ENCODE measurements at places on chromosomes 11 and 22. TPM values are rescaled to one million over a fixed set of nuclear protein-coding genes. Genes with fewer than 3 reads are reported as not detected.

The DBX1 gene
- not detected for total RNA-seq

DNA sequence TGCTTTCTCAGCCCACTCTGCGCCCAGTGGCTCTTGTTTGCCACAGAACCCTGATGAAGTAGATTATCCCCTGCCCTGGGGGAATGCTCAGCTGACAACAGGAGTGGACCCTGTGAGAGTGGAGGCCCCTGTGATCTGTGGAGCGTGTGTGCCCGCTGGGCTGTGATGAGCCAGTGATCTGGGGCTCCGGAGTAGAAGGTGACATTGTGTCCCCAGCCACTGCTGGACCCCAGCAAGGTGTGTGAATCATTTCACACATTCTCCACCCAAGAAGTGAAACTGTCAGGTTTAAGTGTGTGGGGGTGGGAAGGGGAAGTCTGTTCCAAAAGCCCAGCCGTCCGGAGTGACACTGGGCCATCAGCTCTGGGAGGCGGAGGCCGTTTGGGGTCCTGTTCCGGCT is 33.1 kb upstream of the GRAMD4 start:
- no peak for DNase-seq

The FZD4 gene
- total RNA-seq: 77.6 TPM

- no peak for DNase-seq
Observed at GRCh38 chr11:13772223-13773046, 104.0 kb downstream of the FAR1 start.

DNA sequence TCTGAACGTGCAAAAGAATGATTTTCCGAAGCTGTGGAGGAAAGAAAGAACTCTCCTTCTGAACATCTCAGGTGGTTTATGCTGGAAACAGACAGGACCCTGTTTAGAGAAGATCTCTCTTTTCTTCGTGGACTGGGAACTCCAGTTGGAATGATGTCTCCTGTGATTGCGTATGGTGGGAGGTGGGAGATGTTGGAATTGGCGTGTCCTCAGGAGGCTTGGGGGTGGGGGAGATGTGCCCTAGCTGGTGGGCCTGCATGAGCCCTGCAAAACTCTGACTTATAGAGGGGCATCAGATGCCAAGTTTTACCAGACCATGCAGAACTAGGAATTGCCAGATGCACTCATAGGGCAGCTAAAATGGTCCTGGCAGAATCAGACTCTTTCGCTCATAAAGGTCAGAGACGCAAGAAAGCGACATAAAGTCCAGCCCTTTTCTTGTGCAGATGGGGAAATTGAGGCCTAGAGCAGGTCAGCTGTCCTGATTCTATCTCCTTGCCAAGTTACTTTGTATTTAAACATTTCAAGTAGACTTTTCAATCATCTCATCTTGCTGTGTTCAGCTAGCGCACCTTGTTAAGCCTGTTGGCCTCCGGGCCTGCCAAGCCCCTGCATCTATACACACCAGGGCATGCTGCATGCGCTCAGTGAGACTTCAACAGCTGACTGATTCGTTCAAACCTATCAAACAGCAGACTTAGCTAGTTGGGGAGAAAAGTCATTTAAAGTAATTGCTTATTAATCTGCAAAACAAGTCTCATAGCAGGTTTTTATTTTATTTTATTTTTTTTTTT is 34.2 kb upstream of the EHF start:
- DNase-seq: no peak

- DNase-seq: no peak
Observed at GRCh38 chr11:9130297-9130696, 38.9 kb upstream of the SCUBE2 start.

DNA sequence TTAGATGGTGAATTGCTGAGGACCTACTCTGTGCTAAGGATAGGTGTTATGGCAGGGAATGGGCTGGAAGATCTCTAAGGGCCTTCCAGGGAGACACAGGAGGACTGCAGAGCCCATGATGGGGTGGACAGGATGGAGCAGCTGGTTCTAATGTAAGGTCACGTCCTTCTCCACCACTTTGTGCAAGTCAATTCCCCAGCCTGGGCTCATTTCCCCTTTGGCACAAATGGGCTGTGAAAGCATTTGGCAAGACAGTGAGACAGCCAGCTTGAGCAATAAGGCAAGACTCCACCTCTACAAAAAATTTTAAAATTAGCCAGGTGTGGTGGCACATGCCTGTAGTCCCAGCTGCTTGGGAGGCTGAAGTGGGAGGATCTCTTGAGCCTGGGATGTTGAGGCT is 81.4 kb upstream of the THY1 start:
- DNase-seq: no peak

- no peak for DNase-seq
Observed at GRCh38 chr11:101008961-101009689, 120.5 kb downstream of the PGR start.

The TUB gene
- total RNA-seq: 53.9 TPM

The CADM1 gene
- total RNA-seq: 40.2 TPM

The GATD1 gene
- total RNA-seq: 81.1 TPM

The PHETA2 gene
- total RNA-seq: 17.7 TPM

DNA sequence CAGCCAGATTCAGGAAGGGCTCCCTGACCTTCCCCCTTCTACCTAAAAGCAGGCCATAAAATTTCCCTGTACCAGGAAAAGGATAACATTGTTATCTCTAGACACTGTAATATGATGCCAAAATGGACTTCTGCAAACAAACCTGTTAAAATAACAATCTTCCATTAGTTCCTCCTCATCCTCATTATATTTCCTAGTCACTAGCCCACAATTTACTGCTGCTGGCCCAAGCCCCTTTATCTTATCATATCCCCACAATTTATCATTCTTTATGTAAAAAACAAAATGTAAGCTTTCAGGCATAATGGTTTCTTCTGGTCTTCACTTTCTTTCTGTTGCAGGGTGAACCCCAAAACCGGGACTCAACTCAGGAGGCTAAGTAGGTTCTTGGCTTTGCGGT is 1132.1 kb upstream of the CNTN5 start:
- DNase-seq: no peak

- no peak for DNase-seq
Observed at GRCh38 chr11:63521896-63522295, 14.7 kb upstream of the PLAAT4 start.

GRCh38 chr11:58024601-58025091 is 965 bp downstream of the OR9Q1 start:
- peak; percentile 36 for DNase-seq

- peak; percentile 50 for DNase-seq
Observed at GRCh38 chr11:59551659-59552521, 40.6 kb downstream of the OR4D9 start.

The MN1 gene
- total RNA-seq: 2.0 TPM

DNA sequence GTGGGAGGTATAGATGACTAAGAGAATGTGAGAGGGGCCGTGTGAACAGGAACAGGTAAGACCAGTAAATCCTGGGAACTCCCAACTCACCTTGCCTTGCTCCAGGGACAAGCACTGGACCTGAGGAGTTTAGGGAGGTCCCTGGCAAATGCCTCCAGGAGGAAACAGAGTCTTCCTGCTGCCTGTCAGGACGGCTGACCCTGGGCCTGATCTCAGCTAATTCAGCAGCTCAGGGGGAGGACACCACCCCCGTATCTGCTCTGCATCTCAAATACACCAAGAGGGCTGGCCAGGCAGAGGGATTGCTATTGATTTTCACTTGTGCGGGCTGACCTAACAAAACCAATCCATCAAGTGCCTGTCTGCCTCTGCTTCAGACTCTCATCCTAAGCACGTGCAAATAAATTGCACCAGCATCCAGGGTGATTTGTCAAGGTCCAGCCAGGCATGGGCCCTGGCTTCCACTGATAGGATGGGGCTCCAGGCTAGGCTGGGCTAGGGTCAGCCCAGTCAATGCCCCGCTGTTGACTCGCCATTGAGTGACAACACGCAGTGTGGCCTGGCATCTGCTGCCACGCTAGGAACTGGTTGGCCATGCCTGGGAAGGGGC is 20.3 kb downstream of the UQCR10 start:
- DNase-seq: no peak

DNA sequence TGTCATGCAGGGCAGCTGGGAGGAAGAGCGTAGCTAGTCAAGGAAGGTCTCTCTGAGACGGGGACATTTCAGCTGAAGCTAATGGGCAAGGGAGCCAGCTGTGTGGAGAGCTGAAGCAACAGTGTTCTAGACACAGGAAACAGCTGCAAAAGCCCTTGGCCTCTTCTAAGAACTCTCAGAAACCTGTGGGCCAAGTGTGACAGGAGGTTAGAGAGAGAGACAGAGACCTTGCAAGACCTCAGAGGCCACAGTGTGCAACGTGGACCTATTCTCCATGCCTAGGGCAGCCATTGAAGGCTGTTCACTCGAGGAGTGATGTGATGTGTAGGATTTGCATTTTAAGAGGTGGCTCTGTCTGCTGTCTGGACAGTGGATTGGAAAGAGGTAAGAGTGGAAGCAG is 48.7 kb upstream of the TNRC6B start:
- no peak for DNase-seq

- DNase-seq: peak; percentile 40
Observed at GRCh38 chr11:67071420-67072284, 15.0 kb downstream of the RHOD start.

DNA sequence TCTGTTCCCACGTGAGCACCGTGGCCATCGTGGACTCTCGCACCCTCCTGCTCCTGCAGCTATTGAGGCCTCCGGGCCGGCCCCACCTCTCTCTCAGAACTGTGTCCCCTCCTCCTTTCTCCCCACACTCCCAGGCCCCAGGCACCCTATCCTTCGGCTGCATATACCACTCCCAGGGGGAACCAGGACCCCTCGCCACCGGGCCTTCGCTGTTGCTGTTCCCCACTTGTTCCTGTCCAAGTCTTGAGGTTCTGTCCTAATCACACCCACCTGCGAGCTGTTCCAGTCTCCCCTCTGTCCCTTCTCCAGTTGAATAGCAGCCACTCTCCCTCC is 43.0 kb upstream of the CDON start:
- no peak for DNase-seq

The PPP1CA gene
- 15.9 TPM for total RNA-seq

DNA sequence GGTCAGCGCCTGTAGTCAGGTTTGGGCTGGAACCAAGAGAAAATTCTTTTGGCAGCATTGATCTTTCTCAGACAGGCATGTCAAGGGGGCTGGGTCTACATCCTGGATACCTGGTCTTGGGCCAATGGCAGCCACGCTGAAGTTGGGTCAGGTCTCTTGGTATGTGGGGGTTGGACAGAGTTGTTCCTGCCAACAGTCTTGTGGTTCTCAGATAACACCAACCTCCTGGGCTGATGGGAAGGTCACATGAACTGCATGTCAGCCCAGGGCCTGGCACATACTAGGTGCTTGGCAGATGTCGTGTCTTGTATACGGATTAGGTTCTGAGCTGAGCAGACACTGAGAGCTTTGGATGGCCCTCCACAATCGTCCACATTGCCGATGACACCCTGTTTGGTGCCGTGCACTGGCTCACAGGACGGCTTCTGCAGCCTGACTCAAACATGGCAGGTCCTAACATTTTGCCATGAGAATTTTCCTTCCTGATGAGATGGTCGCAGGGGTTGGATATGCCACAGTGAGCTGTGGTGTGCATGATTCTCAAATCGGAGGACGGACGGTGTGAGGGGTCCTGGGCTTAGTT is 42.0 kb downstream of the FBLN1 start:
- DNase-seq: no peak

GRCh38 chr11:94469416-94469815 is 24.2 kb downstream of the MRE11 start:
- no peak for DNase-seq
